ENCODE measurements at places on chromosomes 6 and 20.
A peak's percentile ranks its signal among the peaks of the same experiment; 100 is the strongest.

- DNase-seq, result no peak
Measured at GRCh38 chr6:73285674-73286283, 22.8 kb upstream of the KHDC1 start.

DNA sequence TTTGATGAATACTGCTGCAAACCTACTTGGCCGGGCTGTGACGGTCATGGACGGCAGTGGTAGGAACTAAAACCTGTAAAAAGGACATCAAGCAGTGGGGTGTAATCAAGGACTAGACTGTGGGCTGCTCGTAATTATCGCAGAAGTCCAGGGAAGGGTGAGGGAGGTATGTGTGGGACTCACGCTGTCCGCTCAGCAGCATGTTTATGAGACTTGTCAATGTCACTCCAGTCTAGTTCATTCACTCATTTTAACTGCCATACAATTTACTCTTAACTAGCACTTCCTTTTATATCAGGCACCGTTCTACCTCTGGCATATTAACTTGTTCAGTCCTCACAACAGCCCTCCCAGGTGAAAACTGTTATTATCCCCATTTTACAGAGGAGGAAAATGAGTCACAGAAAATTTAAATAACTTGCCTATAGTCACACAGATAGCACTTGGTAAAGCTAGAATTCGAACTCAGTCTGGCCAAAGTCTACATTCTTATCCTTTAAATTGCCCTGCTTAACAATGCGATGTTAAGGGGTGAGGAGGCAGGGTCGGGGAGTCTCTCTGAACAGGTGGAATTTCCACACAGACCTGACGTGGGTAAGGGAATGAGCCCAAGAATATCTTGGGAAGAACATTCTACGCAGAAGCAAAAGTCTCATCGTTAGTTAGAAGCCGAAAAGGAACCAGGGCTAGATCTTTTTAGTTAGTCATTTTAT lies 4.1 kb downstream of the PNPLA1 start:
- DNase-seq, result no peak

GRCh38 chr6:19999319-20000191 lies 162.4 kb downstream of the ID4 start:
- peak; percentile 18 for DNase-seq

DNA sequence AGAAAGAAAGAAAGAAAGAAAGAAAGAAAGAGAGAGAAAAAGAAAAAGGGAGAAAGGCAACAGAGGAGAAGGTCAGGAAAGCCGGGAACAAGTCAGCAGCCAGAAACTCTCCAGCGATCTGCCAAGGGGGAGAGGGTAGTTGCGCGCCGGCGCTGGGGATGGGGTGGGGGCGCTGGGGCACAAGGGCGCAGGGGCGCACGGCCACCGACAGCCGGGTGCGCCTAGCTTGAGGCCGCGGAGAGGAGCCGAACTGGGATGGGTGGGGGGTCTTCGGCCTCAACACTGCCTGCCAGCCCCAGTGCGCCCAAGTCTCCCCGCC lies 533 bp upstream of the RSPO3 start:
- DNase-seq, result no peak

- no peak for DNase-seq
Measured at GRCh38 chr6:164273491-164273890, 859.0 kb downstream of the QKI start.

DNA sequence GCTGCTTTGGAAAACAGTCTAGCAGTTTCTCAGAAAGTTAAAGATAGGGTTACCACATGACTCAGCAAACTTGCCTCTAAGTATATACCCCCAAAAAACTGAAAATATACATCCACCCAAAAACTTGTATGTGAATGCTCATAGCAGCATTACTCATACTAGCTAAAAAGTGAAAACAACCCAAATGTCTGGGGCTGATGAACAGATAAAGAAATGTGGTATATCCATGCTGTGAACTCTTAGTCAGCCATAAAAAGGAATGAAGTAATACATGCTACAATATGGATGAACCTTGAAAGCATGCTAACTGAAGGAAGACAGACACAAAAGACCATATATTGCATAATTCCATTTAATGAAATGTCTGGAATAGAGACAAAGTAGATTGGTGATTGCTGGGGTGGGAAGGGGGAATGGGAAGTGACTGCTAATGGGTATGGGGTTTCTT lies 79.9 kb upstream of the GLP1R start:
- no peak for DNase-seq

- DNase-seq, result peak; percentile 8
Measured at GRCh38 chr6:1679688-1680068, 70.0 kb downstream of the FOXC1 start.

GRCh38 chr6:51057296-51057695 lies 238.6 kb downstream of the TFAP2B start:
- DNase-seq, result no peak

DNA sequence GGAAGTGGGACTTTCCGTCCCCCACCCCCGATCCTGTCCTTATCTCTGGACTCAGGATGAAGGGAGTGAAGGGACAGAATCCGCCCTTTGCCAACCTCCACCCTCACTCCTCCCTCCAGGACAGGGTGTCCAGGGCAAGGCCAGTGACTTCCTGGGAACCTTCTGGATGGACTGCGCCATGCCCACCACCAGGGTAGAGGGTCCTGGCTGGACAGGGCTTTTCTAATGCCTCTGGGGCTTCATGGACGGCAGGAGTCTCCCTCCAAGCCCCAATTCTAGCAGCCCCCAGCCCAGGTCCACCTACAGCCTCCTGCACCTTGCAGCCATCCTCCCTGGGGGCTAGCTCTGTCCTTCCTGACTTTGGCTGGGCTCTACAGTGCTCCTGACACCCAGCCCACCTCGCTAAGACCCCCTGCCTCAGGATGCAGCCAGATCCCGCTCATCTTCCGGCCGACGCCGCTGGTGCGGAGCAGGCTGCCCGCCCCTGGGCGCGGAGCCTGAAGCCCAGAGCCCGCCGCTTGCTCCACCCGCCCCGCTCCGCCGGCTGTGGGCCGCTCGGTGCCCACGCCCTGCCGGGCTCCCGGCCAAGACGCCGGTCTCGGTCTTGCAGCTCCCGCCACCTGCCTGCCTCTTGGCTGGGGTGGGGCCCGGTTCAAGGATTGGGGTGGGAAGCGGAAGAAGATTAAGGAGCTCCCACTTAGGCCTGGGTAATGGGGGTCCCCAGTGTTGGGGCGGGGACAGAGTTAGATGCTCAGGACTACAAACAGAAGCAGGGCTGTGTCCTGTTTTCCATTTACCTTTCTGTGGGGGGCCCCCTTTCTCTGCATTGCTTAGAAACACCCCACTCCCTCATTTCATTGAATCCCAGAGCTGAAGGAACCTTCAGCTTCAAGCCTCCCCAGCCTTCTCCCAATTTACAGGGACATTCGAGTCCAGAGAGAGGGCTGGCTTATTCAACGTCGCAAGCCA lies 72.8 kb downstream of the MDGA1 start:
- DNase-seq, result peak; percentile 69

DNA sequence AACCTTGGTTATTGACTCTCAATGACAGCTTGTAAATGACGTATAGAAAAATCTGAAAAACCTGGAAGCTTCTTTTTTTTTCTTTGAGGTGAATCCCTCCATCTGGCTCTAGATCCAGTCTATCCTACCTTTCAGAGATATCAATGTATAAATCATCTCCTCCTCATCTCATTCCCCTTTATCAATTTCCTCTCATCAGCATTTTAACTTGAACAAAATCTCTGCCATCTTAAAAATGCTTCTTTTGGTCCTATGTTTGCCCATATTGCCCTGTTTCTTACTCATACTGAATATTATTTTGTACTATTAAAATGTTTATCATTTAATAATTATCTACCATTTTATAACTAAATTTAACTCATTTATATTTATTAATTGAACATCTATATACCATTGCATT lies 306.7 kb upstream of the TSHZ2 start:
- DNase-seq, result no peak

- no peak for DNase-seq
Measured at GRCh38 chr6:140671926-140672325, 1297.5 kb upstream of the CITED2 start.

DNA sequence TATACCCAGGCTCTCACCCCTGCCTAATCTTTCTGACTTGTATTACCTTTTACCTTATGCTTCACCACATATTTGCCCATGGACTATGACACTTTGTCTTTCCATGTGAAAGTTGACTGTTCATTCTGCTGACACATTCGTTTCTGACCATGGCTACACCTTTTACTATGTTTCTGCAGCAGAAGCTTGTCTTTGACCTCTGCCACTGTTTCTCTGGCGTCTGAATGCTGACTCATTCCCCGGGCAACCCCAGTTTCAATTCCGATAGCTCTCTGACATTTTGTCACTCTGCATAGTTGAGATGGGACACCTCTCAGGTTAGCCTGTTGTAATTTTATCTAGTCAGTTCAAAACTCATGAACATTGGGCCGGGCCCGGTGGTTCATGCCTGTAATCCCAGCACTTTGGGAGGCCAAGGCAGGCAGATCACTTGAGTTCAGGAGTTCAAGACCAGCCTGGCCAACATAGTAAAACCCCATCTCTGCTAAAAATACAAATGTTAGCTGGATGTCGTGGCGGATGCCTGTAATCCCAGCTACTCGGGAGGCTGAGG lies 50.7 kb downstream of the SLC26A8 start:
- DNase-seq, result no peak

DNA sequence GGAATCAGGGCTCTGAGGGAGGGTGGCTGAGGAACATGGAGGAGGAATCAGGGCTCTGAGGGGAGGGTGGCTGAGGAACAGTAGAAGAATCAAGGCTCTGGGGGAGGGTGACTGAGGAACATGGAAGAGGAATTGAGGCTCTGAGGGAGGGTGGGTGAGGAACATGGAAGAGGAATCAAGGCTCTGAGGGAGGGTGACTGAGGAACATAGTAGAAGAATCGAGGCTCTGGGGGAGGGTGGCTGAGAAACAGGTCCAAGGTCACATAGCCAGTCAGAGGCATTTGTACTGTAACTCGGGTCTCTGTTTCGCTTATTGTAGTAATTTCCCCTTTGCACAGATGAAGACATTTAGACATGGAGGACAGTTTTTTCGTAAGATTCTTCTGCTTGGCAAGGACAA lies 164.8 kb downstream of the SOBP start:
- no peak for DNase-seq

GRCh38 chr6:36803908-36804307 lies 35.3 kb downstream of the CPNE5 start:
- no peak for DNase-seq

DNA sequence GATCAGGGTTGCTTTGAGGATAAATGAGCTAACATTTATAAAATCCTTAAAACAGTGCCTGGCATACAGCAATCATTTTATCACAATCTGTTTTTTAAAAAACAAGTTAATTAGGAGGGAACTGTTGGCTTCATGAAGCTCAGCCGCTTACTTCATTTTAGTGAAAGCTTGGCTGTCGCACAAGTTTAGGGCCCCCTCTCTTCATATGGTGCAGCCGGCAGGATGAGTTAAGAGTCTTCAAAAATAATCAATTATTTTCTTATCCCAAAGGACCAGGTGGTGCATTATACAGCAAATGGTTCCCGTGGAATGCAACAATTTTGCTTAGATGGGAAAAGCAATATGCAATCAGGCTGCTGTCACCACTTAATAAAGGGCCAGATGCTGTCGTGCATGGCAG lies 57.4 kb upstream of the PROKR2 start:
- no peak for DNase-seq

GRCh38 chr6:44180886-44181285 lies 22.3 kb downstream of the CAPN11 start:
- no peak for DNase-seq

- DNase-seq, result no peak
Measured at GRCh38 chr6:1581120-1581991, 28.4 kb upstream of the FOXC1 start.

DNA sequence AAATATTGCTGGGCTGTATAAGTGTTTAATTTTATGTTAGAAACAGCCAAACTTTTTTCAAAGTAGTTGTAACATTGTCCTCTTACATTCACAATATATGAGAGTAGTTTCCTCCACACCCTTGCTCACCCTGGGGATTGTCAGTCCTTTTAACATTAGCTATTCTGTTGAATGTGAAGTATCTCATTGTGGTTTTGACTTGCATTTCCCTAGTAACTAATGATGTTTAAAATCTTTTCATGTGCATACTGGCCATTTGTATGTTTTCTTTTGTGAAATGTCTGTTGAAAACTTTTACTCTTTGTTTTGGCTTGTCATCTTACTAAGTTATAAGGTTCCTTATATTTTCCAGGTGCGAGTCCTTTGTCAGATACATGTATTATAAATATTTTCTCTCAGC lies 32.9 kb downstream of the TRIM38 start:
- DNase-seq, result no peak

DNA sequence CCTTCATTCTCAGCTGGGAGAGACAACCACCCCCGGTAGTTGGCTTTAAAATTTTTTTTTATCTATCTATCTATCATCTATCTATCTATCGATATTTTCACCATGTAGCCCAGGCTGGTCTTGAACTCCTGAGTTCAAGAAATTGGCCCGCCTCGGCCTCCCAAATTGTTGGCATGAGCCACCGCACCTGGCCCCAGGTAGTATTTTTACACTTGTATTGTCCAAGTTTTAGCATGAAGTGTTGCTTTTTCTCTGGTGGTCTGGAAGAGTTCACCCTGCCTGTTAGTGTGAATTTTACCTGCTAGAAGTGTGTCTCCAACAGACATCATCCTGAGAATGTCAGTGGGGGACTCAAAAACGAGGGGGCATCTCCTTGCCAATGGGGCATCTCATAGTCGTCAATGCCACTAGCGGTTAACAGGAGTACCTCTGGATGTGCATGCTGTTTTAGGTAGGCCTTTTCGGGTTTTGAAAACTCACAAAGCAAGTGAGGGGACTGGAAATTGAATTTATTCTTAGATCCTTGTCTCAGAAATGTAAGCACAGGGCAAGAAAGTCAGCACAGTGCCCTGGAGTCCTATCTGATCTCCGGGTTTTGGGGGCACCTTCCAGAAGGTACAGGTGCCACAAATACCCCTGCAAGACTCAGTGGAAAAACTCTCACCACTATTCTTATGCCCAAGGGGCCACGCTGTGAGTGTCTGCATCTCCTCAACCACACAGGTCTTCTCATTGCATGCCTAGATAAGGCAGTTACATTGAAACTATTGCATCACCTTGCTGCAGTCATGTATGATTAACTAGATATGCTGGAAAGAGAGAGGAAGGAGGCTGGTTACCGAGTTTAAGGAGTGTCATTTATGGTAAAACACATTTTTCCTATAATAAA lies 37.1 kb downstream of the TNFAIP3 start:
- DNase-seq, result no peak

Data from NCI-H1417 (cell line).